ENCODE measurements at places on chromosomes 7 and 10.

DNA sequence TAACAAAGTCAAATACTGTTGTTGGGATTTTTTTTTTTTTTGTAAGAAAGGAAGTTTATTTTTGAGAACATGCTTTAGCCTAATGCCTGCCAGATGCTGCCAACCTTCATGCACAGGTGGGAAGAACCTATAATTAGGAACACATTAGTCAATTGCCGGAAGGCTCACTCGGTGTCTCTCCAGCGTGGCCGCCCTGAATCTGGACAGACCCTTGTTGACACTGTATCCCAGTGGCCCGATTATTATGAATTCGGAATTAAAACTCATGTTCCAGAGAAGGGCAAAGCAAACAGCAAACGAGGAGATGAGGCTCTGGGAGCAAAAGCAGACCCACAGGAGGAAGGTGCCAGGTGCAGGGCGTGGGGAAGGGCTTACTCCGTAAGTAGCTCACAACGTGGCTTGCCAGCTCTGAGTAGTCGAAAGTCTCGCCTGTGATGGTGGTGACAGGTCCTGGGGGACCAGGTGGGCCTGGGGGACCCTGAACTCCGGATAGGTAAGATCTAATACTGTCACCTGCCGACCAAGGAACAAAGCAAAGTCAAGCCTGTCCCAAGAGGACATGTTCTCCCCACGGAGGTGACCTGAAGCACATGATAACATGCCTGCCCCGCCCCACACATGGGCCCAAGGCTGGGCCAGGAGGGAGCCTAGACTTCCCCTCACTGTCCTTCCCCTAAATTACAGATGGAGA lies 48.3 kb downstream of the COL17A1 start:
- no peak for DNase-seq

- peak; percentile 33 for DNase-seq
Measured at GRCh38 chr10:42638821-42639270, 476 bp upstream of the ZNF33B start.

DNA sequence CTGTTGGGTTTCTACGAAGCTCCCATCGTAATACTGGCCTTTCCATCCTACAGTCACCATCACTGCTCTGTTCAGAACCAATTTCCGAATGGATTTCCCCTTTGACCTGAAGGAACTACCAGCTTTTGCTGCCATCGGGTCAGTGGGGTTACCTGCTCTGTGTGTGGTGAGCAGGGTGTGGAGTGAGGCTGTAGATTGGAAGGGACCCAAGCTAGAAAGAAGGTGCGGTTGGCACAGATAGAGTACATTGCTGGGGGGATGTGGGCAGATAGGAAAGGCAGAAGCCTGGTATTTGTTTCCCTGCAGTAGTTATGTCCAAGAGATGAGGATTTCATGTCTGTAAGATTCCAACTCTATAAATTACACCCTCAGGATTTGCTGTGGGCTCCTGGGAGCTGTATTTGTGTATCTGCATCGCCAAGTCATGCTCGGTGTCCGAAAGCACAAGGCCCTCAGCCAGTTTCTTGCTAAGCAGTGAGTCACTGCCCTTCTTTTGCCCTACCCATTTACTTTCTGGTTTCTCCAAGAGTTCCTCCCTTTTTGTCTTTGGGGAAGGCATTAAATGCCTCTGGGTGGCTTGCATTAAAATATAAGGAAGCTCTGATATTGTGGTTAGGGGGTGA lies 15.4 kb downstream of the CLCN1 start:
- no peak for DNase-seq

DNA sequence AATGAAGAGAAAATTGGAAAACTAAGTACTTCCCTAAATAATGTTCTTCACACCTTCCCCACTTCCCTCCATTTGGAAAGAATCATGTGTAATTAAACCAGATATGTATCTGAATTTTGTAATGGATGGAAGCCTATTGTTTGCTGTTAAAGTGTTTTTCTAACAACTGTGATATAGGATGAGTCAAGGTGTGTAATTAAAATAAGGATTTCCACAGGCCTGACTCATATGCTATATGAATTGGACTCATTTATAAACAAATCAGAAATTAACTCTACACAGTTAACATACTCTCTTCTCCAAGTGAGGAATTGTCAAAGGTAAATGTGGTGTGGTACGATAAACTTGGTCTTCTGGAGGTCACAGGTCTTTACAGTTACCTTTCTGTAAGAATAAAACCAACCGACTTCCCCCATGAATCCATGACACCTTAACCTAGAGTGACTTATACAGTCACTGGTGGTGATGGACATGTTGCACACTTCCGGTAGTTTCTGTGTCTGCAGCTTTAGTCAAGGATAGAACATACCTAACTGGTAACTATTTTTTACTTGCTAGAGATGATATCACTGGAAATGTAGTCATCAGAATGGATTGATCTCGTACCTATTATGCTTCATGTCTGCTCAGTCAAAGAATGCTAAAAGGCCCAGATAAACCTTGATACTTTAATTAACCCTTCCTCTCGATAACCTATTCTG lies 12.8 kb downstream of the PNLIPRP3 start:
- no peak for DNase-seq

- no peak for DNase-seq
Measured at GRCh38 chr7:131890176-131890575, 333.7 kb upstream of the PODXL start.

Data from midbrain (tissue), 1 donor.